ENCODE measurements at places on chromosomes 2 and 18.

DNA sequence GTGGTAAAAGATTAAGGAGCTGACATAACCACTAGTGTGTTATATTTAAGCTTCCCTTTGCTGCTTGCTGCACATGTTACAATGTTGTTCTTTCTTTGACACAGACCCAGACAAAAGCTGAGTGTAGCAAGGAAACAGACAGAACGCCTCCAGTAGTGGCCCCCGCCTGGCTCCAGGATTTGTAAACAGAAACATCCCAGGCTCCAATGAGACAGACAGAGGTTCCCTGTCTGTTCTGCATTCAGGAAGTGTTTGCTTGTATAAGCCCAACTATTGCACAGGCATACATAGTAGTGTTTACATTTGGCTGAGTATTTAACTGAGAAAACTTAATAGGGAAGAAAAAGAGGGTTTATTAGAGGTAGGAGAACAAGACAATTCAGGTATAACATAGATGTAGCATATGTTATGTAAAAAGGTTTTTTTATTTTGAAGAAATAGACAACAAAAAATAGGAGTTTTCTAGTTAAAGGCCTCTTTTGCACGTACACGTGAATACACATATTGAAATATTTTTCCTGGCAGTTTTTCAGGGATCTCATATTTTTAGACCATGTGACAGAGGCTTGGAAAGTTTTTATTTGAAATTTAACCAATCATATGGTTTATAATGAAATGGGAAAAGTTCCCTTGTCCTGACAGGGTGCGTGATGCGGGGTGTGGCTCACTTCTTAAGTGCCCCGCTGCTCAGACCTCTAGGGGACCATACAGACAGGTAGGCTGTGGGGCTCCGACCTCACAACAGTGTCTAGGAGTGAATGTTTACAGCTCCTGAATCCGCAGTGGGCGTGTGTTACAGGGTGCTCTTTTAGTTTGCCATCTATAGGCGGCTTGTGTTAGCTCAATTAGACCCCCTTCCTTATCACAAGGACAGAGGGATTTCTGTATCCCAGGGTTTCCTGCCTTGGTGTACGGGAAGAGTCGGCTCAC, 118.4 kb downstream of the BMPR2 start:
- peak; percentile 31 for DNase-seq

GRCh38 chr2:39606585-39606984, 59.1 kb upstream of the TMEM178A start:
- DNase-seq, result no peak

DNA sequence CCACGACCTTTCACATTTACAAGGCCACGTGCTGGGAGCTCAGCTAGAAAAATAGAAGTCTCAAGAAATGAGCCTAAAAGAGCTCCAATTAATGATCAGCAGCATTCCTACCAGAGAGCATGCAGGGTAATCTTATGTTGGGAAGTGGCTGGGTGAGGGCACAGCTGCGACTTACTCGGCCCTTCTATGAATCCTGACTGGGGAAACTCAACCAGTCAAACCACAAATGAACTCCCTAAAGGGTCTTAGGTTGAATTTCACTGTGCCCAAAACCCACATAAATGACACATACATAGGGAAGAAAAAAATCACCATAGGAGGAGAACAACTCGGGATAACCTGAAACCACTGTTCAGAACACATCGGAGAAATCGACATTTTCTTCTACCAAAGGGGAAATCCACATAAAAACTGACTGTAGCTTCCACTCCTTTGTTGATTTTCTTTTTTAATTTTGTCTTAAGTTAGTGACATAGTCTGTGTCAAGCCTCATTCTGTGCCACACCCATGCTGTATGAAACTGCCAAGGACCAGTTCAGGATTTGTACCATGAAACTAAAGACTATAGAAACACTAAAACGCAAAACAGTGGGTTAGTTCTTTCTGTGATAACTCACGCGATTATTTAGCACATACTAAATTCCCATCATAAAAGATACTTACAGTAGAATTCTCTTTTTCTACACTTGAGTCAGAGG, 54.7 kb downstream of the UXS1 start:
- DNase-seq, result no peak

- no peak for DNase-seq
These were observed 10.3 kb upstream of the NT5C1B start for GRCh38 chr2:18599509-18600254.

DNA sequence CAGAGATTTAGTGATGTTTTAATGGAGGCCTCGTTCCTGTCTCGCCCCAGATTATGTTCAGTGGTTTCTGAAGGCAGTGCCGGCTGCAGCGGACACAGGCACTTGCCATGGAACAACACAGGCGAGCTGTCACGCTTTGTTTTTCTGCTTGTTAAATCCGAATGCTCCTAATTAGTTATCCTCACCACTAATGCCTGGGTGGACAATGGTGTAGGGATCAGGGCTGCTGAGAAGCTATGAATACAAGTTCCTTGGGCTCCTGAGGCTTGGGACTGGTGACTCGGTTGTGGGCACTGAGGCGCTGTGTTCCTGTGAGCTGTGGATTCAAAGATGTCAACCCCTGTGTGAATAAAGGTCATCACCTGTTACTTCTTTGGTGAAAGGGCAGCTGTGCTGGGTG, 123.5 kb downstream of the PLEKHM3 start:
- no peak for DNase-seq

GRCh38 chr18:56709463-56709862, 58.3 kb downstream of the WDR7 start:
- DNase-seq, result no peak

GRCh38 chr2:126893606-126894005, 5.1 kb upstream of the TEX51 start:
- DNase-seq, result no peak

DNA sequence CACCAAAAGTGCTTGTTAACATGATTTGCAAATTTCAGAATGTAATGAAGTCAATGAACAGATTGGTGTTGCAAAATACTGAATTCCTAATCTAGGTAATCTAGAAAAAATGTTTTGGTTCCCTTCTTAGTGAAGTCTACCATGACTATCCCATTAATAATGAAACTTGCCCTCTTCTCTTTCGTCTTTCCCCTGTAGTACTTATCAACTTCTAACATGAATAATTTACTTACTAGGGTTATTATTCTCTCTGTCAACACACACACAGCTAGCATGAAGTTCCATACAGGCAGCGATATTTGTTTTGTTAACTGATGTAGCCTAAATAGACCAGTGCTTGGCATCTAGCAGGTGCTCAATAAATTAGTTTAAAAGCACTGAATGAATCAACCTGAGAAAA, 160.2 kb downstream of the NCK2 start:
- DNase-seq, result no peak

- DNase-seq, result no peak
These were observed 97.0 kb downstream of the KCNF1 start for GRCh38 chr2:11008773-11009172.

DNA sequence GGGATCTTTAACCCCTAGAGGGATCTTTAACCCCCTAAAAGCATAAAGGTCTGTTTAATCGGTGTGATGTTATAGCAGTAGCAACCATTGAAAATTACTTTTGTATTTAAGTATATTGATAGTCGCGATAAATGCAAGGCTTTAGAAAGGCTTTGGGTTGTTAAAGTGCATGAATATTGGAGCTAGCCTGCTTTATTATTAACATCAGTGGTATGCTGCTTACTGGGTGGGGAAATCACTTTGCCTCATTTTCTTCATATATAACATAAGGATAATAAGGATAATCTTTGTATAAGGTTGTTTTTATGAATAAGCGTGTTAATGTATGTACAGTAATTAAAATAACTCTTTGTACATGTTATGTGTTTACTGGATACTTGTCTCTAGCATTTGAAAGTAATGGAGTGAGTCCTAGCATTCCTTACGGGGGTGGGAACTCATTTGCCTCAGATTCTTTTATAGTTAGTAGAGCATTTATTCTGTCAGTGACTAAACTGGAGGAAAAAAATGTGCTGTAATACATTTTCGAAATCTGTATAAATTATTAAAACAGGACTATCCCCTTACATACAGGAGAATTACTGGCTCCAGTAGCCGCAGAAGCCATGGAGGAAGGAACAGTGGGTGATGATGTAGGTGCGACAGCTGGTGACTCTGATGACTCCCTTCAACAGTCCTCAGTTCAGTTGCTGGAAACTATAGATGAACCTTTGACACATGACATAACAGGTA, 122.2 kb downstream of the BIRC6 start:
- DNase-seq, result no peak

DNA sequence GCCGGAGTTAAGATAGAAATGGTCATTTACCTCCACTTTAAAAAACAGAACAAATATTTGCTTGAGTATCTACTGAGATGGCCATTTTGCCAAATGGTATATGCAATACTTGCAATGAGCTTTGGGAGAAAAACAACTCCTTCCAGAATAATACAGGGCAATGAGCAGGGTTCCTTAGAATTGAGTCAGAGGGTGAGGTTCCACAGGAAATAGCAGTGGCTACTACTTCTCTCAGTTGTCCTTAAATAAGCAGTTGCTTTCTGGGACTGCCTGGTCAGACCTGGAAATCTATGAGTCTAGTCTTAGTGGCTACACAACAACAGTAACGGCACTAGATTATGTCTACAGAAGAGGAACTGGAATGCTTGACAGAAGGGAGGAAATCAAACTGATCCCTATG, 80.9 kb upstream of the CCDC85A start:
- no peak for DNase-seq

- DNase-seq, result no peak
These were observed 162.7 kb upstream of the ID2 start for GRCh38 chr2:8518979-8519668.

DNA sequence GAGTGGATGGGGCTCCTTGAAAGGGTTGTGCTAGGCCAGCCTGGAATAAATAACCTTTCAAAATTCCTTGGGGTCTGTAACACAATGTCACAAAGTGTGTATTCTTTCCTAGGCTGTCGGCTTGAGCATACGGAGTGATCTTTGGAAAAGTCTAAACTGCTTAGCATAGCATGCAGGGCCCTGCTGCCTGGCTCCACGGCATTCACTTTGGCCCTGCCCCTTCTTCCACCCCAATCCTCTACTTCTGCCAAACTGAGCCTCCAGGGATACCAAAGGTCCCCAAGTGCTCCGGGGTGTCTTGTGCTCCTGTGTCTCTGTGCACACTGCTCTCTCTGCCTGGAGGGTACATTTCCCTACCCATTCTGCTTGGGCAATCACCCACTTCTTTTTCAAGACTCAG, 196.1 kb downstream of the LTBP1 start:
- no peak for DNase-seq

DNA sequence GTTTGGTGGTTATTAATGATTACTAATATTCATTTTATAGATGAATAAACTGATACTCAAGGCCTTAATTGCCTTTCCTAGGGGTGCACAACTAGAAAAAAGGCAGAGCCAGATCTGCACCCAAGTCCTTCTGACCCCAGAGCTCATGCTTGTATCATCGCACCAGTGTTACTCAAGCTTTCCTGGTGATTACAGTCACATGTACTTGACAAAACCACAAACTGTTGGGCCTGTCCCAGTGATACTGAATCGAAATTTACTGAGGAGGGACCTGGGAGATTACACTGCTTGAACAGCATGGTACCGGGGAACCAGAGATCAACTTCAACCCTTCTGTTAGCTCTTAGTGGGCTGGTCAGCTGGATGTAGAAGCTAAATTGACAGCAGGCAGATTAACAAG, 33.7 kb downstream of the FASTKD2 start:
- DNase-seq, result no peak

- DNase-seq, result no peak
These were observed 27.0 kb downstream of the ZNF892 start for GRCh38 chr2:95234286-95234785.

- DNase-seq, result no peak
These were observed 65.1 kb upstream of the CTLA4 start for GRCh38 chr2:203802342-203803052.

DNA sequence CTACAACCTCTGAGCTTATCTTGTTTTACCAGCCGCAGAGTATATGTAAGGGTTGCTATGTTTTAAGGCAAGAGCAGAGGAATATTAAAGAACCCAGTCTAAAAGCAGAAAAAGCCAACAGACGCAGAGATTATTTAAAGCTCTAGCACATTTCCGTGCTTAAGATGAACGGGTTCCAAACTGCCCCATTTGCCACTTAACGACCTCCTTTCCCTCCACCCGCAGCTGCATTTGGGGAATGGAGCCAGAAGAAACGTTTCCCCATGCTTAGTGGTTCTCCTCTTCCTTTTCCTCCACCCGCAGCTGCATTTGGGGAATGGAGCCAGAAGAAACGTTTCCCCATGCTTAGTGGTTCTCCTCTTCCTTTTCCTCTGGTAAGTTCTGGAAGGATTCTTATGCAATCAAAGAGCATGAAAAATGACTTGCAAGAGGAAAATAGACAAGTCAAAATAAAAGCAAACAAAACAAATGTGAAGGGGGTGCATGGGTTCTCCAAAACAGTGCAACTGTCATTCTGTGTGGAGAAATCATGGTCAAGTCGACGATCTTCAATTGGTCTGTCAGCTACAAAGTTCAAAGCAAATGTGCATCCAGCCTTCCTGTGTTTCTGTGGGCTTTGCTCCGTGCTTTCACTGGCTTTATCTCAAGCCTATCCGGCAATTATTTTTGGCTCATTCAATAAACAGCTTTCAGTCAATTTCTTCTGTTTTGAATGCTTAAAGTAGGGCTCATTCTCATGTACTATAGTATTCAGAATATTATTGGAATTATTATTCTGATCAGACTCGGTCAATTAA, 57.8 kb downstream of the DIPK1C start:
- peak; percentile 38 for DNase-seq

- no peak for DNase-seq
These were observed 41.6 kb downstream of the GCA start for GRCh38 chr2:162385536-162385935.

DNA sequence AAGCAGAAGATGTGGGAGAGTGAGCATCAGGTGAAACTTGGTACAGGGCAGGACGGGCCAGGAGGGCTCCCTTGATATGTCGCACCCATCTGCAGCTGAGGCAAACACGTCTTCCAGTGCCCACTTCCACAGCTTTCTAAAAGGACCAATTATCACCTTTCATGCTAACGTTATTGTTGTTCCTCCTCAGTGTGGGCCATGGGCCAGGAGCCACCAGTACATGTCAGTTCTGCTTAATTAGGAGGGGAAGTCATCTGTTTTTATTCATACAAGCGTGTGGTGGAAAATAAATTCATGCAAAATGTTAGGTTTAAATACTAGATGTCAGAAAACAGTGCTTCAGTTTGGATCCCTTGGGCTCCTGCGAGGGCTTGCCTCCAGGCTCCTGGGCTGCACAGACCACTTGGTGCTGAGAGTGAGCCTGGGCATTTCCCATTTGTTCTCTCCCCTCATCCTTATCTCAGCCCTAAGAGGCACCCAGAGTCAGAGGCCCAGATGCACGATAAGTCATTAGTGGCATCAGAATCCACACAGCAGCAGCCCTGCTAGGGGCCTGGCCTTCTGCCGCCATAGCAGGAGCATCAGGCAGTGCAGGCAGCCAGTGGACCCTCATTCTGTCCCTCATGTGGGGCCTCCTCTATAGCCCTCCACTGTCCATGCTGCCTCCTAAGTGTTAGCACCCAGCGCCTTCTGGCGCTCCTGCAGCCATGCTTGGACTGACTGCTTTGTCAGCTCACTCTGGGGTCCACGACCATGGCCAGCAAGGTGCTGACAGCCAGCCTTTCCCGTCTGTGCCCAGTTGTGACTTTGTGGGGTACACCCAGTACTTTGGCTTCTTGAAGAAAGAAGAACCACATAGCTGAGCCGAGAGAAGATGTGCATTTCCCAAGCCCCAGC, 539.8 kb upstream of the RAB6C start:
- DNase-seq, result no peak

Data from heart right ventricle (tissue), 16 donors.